Mucosa of descending colon (tissue), 3 donors: ENCODE measurements at places on chromosomes 13 and 19. TPM values are rescaled to one million over a fixed set of nuclear protein-coding genes. Genes with fewer than 3 reads are reported as not detected.

GRCh38 chr19:46944918-46945628, 74.6 kb upstream of the NPAS1 start:
- DNase-seq: peak; percentile 53

DNA sequence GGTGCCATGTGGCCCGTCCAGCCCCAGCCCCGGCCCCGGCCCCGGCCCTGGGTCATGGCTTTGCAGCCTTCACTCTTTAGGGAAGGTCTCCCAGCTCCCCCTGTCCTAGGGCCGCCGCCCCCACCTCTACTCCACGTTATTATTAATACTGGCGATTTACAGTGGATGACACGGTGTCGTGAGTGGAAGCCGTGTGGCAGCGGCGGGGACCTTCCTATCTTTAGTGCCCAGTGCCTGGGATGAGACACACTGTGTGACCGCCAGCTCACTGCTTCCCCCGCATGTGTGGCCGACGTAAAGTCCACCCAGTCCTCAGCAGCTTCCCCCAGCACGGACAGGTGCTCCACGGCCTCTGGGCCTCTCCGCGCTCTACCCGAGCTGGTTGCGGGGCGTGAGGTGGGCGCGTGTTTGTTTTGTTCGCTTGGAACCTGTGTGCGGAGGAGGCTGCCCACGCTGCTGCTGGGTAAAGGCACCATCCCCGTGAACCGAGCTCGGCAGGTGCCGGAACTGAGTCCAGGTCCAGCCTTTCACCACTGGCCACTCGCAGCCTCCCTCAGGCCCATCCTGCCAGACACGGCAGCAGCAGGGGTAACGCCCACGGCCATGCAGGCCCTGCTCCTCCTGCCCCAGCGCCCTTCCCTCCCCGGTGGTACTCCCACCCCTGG, 70.9 kb upstream of the MCF2L start:
- DNase-seq: peak; percentile 43

GRCh38 chr19:13850910-13851733, 25.8 kb upstream of the NANOS3 start:
- peak; percentile 82 for DNase-seq

The ZNF790 gene
- 8.8 TPM for total RNA-seq

- no peak for DNase-seq
Measured at GRCh38 chr13:70484931-70485330, 376.7 kb upstream of the KLHL1 start.

The DPF1 gene
- 0.22 TPM for total RNA-seq

The CYSLTR2 gene
- total RNA-seq: 0.14 TPM

The RGCC gene
- 2.5 TPM for total RNA-seq

The C19orf33 gene
- 82.5 TPM for total RNA-seq

The LILRB1 gene
- 4.9 TPM for total RNA-seq
